AG09309 (cell line): ENCODE measurements at places on chromosomes 6 and 20.

DNA sequence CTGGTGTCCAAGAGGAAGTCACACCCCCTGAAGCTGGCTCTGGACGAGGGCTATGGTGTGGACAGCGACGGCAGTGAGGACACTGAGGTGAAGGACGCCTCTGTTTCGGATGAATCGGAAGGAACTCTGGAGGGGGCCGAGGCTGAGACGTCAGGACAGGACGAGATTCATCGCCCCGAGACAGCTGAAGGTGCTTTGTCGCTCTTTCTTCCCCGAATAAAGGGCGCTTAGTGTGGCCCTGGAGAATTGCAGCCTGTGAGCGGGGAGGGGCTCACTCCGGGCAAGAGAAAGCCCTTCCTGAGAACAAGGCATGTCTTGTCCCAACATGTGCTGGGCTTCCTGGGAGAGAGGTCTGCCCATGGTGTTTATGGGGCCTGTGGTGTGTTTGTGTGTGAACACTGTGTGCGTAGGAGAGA lies 41.4 kb downstream of the MYT1 start:
- no peak for DNase-seq

GRCh38 chr20:21353236-21353635 lies 44.1 kb downstream of the NKX2-4 start:
- DNase-seq: peak; percentile 21

DNA sequence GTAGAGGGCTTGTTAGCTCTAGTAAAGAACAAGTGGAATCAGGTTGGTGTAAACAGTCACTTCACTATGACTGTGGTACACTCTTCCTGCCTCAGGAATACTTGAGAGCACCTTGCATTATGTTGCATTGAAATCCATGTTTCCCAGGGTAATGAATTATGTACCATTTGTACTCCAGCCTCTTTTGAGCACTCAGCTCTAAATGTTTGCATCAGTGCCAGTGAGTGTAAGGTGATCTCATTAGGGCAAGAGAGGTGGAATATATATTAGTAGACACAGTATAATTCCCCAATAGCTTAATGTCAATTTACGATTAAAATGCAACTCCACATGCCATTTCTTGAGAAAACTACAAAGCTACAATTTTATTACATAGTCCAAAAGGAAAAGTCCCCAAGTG lies 319.6 kb upstream of the POU3F2 start:
- DNase-seq: no peak

GRCh38 chr6:82963191-82963925 lies 102.3 kb downstream of the UBE3D start:
- DNase-seq: no peak

DNA sequence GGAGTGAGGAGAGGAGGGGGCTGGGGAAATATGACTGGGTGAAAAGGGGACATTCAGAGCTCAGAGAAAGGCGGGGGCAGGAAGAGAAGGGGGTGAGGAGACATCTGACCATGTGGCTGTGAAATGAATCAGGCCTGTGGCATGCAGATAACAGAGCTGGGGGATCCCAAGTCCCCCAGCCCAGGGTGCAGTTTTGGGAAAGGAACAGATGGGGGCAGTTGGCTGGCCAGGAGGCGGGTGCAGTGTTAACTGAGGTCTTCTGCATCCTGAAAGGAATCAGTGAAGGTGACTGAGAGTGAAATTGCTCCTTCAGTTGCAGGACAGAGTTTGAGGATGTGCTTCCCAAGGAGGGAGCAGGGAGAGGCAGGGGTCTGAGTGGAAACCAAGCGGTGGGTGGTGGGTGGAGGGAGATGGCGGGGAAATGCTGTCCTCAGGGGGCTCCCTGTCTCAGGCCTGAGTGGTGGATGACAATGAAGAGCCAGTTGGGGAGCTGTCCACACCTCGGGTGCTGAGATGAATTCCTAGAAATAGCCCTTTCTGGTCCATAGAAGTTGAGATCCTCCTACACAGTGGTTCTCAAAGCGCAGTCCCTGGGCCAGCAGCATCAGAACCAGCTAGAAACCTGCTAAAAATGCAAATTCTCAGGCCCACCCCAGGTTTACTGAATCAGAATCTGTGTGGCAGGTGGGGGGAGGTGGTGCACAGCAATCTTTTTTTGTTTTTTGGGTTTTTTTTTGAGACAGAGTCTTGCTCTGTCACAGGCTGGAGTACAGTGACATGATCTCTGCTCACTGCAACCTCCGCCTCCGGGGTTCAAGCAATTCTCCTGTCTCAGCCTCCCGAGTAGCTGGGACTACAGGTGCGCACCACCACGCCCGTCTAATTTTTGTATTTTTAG lies 26.0 kb upstream of the CCDC167 start:
- no peak for DNase-seq

GRCh38 chr6:45610832-45611231 lies 233.1 kb upstream of the SUPT3H start:
- no peak for DNase-seq

DNA sequence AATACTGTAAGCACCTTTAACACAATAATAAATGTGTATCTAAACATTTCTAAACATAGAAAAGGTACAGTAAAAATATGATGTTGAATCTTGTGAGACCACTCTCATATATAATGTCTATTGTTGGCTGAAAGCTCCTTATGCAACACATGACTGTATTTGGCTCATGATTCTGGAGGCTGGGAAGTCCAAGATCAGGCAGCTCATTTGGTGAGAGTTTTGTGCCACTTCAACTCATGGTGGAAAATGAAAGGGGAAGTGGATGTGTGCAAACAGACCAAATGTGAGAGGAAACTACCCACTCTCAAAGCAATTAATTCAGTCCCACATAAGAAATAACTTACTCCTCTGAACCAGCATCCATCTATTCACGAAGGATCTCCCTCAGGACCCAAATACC lies 257.7 kb upstream of the OPRM1 start:
- DNase-seq: no peak
